ENCODE measurements at places on chromosomes 6 and 20.

DNA sequence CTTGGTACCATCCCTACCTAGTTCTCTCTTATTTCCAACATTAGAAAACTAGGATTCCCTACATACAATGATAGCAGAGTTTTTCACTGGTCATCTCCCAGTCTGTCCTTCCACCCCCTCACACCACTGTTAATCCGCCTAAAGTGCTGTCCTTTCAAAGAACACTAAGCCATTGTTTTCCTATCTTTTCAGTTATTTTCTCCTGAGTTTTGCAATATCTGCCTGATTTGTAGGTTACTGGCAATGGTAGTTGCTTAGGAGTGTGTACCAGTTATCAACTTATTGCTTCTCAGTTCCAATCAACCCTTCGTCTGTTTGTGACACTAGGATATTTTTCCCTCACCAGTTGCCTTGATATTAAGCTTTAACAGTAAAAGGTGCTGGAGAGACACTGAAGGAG is 135.0 kb downstream of the EPM2A start:
- DNase-seq = no peak

DNA sequence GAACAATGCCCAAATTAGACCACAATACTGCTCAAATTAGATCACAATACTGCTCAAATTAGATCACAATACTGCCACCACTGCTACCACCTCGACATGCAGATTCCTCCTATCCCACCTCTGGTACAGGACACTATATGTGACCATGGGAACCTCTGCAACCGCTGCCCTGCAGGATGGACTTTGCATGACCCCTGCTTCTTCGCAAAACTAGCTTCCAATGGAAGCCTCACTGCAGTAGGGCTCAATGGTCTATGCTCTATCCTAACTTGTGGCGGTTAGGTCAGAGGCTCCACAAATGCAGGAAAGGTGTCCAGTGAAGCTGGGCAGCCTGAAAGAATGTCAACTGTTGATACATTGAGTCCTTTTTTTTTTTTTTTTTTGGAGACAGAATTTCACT is 7.8 kb upstream of the TXNDC5 start:
- no peak for DNase-seq

DNA sequence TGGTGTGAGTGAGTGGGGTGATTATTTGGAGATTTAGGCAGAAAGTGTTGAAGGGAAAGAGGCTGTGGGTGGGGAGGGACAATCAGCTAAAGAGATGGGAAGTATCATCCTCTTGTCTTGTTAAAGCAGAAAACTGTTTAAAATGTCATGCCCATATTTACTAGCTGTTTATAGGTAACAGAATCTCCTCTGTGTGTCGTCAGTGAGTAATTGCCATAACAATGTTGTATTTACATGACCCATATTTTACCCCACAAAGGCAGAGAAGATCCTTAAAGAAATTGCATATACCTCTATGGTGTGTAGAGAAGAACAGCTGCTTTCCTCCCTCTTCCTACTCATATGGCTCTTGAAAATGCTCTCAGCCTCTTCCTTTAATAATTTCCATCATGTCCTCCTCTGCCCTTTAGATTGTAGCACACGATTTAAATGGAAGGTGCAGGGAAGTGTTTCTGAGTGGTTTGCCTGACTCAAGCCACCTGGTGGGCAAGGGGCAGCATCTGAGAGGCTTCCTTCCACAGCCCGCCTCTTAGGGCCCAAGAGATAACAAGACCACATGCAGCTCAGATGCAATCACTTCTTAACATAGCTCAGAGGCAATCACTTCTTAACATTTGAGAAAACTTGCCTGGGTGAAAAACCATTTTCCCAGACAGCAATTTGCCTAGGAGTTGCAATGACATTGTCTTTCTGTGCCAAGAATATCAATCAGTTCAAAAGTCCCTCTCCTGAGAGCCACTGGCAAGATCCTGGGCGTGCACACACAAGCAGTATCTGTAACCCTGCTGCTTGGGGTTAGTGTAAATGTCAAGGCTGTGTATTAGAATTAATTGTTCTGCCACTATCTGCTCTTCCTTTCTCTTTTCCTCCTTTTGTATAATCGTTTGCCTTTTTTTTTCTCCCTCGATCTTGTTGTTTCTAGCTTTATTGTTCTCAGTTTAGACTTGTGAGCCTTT is 44.1 kb upstream of the EDN1 start:
- no peak for DNase-seq

DNA sequence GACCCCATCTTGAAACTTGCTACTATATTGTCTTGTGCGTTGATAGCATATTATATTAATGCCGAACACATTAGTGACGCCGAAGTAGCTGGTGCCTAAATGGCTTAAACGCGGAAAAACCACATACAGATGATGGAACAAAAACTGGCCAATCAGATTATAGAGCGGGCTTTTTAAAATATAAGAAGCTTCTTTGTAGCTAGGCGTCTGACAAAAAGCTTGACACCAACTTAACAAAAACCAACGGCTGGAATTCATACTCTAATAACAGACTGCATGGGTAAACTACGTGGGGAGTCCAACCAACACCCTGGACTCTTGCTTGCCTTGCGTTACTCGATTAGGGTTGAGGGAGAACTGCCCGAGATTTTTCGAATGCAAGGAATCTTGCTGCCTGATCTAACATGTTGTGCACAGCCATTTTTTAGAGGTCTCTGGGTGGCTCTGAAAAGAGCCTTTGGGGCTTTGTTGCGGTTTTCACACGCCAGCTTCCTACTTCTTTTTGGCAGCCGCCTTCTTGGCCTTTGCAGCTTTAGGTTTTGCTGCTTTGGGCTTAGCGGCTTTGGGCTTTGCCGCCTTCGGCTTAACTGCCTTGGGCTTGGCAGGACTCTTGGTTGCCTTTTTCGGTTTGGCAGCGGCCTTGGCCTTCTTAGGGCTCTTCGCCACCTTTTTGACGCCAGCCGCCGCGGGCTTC is 45.7 kb downstream of the OR2B2 start:
- DNase-seq = peak; percentile 47

GRCh38 chr6:149823013-149823412 is 41.1 kb downstream of the LRP11 start:
- DNase-seq = no peak

- no peak for DNase-seq
Measured at GRCh38 chr6:53566755-53567154, 21.9 kb upstream of the GCLC start.

DNA sequence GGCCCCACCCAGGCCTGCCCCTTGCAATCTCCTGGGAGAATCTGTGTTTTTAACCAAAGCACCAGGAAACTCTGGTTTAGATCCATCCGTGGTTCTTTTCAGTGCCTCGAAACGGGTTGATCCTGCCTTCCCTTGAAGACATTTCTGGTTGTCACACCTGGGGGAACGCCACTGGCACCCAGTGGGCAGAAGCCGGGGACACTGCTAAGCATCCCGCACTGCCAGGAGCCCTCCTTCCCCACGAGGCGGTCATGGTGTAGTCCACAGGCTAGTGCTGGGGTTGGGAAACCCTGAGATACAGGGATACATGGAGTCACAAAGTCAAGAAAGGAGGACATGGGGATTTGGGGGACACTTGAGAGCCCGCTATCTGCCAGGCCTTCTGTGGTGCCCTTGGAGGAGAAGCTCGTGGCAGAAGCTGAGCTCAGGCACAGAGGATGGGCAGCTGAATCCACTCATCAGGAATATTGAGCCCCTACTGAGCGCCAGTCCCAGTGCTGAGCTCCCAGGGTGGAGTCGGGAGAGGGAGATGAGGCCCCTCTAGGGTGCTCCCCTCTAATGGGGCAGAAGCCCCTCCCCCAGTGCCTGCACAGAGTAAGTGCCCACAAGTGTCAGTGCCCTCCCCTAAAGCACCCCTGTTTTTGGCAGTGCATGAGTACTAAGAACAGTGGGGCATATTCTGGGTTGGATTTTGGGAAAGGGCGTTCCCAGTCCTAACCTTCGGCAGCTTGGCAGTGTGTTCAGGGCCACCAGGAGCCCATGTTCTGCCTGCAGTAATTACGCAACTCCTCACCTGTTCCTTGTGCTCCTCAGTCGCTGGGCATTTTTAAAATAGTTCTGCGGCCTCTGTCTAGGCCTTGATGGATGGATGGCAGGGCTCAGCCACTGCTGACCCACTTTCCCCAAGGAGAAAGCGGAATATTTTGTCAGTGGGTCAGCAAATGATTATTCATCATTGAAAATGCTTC is 25.6 kb upstream of the PHACTR3 start:
- DNase-seq = no peak

DNA sequence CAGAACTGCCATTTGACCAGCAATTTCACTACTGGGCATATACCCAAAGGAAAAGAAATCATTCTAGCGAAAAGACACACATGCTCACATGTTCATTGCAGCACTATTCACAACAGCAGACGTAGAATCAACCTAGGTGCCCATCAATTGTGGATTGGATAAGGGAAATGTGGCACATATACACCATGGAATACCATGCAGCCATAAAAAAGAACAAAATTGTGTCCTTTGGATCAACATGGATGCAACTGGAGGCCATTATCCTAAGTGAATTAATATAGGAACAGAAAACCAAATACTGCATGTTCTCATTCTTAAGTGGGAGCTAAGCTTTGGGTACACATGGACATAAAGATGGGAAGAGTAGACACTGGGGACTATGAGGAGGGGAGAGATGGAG is 16.1 kb downstream of the RAET1E start:
- DNase-seq = no peak

- DNase-seq = no peak
Measured at GRCh38 chr6:33755070-33755869, 8.6 kb upstream of the IP6K3 start.

DNA sequence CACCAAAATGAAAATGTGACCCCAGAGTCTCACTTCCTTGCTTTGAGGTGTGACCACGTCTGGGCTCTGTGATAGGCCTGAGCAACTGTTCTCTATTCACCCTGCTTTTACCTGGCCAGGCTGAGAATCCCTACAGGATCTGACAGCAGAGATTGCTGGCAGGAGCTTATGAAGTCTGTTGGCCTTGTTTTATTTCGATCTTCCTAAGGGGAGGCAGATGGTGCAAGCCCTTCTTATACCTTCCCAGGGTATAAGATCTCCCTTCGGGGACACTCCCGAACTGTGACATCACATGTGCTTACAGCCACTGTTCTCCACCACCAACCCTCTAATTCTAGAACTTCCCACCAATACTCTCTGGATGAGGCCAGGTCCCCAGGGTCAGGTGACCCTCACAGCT is 26.8 kb downstream of the MYT1 start:
- DNase-seq = no peak

GRCh38 chr20:51062065-51062464 is 39.2 kb upstream of the KCNG1 start:
- no peak for DNase-seq

- no peak for DNase-seq
Measured at GRCh38 chr20:19911810-19912382, 105.3 kb upstream of the NAA20 start.

GRCh38 chr6:151101161-151101815 is 138.5 kb upstream of the AKAP12 start:
- DNase-seq = no peak

DNA sequence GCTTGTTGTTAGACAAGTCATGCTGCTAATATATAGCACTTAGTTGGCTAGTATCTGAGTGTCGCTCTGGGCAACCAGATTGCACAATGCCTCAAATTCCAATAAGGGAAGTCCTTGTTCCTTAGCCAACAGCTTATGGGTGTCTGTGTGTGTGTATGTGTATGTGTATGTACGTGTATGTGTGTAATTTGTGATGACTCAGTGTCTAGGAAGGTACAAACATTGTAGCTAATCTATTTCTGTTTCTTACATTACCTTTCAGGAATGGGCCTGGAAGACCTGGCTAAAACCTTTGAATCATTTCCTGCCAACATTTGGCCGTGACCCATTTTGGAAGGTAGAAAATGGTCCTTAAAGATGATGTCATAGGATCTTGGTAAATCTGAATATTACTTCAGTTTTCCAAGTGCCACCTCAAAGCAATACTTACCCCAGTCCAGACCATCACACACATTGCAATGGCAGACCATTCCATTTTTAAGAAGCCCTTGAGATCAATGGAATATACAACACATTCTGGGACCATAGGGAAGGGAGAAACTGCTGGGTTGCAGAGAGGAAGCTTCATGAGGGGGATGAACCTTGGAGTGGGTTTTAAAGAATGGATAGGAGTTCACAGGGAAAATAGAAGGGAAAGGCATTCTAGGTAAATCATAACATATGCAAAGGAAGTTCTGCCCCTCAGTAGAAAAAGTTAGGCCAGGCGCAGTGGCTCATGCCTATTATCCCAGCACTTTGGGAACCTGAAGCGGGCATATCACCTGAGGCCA is 25.1 kb downstream of the NEDD9 start:
- peak; percentile 98 for DNase-seq
